Fibroblast of the aortic adventitia (primary cell): ENCODE measurements at places on chromosomes 5 and 9.

DNA sequence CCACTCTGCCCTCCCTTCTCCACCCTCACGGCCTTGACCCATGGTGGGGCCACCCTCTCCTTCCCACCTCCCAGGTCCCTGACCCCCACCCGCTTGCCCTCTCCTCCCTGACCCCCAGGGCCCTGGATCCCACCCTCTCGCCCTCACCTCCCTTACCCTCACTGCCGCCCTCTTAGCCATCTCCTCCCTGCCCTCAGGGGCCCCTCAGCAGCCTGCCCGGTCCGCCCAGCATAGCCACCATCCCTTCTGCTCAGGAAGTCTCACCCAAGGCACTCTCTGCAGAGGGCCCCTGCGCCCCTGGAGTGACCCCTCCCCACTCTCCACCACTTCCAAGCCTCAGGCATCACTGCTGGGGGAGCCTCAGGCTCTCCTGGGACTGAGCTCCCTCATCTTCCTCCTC is 66.3 kb downstream of the MRPL36 start:
- DNase-seq = no peak

- no peak for DNase-seq
Observed at GRCh38 chr9:15240927-15241326, 66.1 kb downstream of the TTC39B start.

DNA sequence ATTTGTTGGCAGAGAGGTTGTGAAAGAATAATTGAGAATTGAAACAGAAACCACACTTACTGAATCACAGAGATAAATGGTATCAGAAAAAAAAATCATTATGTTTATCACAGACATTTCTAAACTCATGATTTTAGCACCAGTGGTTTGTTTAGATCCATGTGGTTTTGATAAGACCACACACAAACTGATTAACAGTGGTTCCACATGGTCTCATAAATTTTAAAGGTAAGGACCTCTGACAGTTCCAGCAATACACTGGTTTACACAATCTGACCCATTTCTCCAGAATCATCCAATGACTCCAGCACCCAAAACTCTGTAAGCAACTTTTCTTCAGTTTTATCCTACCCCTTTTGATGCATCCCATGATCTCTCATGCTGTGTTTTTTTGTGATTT is 261.2 kb downstream of the ANXA1 start:
- DNase-seq = peak; percentile 0

DNA sequence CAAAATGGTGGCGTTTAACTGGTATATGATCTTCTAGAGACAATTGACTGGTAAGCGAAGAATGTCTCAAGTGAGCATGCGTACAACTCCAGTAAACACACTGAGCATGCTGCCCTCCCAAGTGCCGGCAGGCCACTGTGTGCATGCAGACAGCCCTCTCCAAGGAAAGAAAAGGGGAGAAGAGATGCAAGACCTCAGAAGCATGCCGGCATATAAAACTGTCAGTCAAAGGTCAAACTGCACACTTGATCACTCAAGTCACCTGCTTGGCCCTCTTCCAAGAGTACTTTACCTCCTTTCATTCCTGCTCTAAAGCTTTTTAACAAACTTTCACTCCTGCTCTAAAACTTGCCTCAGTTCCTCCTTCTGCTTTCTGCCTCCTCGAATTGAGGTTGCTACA is 910.2 kb downstream of the TAF11L14 start:
- DNase-seq = no peak

GRCh38 chr5:55415071-55415470 is 107.3 kb downstream of the MTREX start:
- peak; percentile 33 for DNase-seq

- no peak for DNase-seq
Observed at GRCh38 chr9:136377341-136378169, 4.1 kb upstream of the CARD9 start.

GRCh38 chr9:121819428-121820231 is 168.2 kb downstream of the DAB2IP start:
- no peak for DNase-seq

GRCh38 chr5:74430631-74431289 is 209.8 kb downstream of the ENC1 start:
- DNase-seq = no peak

- peak; percentile 34 for DNase-seq
Observed at GRCh38 chr5:72543365-72543764, 36.2 kb upstream of the ZNF366 start.
